Panc1 (cell line): ENCODE measurements at places on chromosomes 12 and 14. TPM values are rescaled to one million over a fixed set of nuclear protein-coding genes. Genes with fewer than 3 reads are reported as not detected.

DNA sequence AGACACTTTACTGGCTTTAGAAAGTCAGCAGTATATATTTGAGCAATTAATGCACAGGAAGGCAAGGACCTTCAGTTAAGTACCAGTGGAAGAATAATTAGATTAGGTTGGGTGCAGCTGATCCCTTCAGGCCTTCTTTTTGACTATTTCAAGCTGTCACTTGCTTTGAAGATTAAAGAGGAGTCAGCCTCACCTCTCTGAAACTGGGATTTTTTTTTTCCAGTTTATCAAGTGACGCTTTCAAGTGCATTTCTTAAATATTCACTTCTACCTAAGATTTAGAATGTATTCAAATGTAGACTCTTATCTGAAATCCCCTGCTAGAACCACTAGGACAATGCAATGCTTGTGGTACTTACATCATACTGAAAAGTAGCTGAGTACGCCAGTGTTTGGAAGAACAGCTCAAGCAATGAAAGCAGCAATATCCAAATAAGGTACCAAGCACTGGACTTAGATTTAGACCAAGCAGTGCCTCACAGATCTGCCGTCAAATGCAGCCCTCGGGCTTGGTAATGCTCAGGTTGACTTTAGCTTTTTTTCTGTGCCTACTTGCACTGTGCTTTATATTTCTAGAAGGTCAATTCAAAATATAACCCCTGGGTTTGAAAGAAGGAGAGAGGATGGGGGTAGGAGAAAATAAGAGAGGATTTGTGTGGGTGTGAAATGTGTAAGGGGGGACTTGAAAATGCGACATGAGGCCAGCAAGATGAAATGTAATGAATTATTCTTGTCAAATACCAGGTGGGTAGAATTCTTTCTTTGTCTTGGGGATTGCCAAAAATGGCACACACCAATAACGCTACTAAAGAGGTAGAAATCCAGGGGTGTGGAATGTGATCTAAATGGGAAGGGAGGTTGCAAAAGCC is 3.7 kb upstream of the FERMT2 start:
- H3K4me1 ChIP-seq = no peaks in the 10 kb centered on the region; the same call in 1 of the 2 replicates
- H3K4me3 ChIP-seq = no peak overlapping the region
- peak overlapping the region; percentile 7; the same call in 1 of the 2 replicates for H3K27ac ChIP-seq
- no peak for DNase-seq
- H3K36me3 ChIP-seq = no peaks in the 10 kb centered on the region

GRCh38 chr12:38932320-38932719 is 26.9 kb upstream of the CPNE8 start:
- H3K27me3 ChIP-seq = no peaks in the 10 kb centered on the region; the same call in 1 of the 2 replicates
- H3K36me3 ChIP-seq = no peaks in the 10 kb centered on the region

DNA sequence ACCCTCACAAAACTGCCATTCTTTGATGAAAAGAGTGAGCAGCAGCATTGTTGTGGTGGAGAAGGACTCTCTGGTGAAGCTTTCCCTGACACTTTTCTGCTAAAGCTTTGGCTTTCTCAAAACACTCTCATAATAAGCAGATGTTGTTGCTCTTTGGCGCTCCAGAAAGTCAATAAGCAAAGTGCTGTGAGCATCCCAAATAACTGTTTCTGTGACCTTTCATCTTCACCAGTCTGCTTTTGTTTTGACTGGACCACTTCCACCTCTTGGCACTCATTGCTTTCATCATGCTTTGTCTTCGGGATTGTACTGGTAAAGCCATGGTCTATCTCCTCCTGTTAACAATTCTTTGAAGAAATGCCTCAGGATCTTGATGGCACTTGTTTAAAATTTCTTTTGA is 424.7 kb upstream of the TMPO start:
- H3K36me3 ChIP-seq = no peaks in the 10 kb centered on the region
- H3K4me3 ChIP-seq = no peak overlapping the region
- H3K27ac ChIP-seq = no peak overlapping the region

The LIN7A gene
- not detected for total RNA-seq

- peak overlapping the region; percentile 98 for H3K27ac ChIP-seq
- H3K4me3 ChIP-seq = peak overlapping the region; percentile 76
- H3K36me3 ChIP-seq = peaks cover 22% of the 10 kb centered on the region
Measured at GRCh38 chr12:120200364-120200800, 529 bp downstream of the RPLP0 start.

DNA sequence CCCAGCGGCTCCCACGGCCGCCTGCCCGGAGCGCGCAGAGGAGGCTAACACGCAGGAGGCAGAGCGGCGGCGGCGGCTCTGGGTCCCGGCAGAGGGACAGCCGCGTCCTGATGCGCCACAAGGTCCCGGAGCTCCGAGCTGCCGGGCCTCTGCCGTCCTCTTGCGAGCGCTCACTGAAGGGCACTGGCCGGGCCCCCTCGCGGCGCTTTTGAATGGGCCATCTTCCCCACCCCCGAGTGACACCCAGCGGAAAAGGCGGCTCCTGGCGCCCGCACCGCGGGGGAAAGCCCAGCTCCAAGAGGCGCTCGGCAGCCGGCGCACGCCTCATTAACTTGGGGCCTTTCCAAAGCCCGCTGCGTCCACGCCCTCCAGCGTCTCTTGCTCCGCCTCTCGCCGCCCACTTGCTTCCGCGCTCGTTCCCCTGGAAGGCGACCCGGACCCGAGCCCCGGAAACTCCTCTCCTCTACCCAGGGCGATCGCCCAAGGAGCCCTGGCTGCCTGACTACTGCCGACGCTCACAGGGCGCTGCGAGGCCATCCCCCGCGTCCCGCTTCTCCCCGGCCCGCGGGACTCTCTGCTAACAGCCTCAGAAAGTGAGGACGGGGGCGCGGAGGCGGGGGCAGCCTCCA is at the start of gene PHLDA1:
Gene PHLDA1, minus strand, starts transcription at position 363 of the 629 bp plus-strand sequence.
- DNase-seq = no peak
- peaks cover 26% of the 10 kb centered on the region for H3K36me3 ChIP-seq
- H3K27me3 ChIP-seq = no peaks in the 10 kb centered on the region
- peaks cover 33% of the 10 kb centered on the region for H3K4me1 ChIP-seq

The ADCK1 gene
- total RNA-seq = 10.1 TPM

The FAM186B gene
- total RNA-seq = 0.13 TPM

The ATF7IP gene
- 25.4 TPM for total RNA-seq

DNA sequence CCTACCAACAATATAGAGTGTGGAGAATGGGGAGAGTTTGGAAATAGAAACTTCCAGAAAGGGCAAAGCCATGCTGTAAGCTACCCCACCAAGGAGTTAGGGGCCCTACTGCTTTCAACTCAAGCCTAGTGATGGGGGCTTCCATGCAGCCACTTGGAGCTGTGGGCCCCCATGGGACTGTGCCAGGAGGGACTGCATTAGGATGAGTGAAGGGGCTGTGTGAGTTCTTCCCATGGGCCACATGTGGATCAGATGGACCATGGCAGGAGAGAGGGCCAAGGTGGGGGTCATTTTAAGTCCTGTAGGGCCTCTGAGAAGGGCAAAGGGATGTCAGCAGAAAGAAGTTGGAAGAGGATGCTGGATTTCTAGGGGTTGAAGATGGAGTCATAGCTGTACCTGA is 23.1 kb upstream of the CIPC start:
- H3K4me3 ChIP-seq = no peak overlapping the region
- H3K27ac ChIP-seq = no peak overlapping the region
- DNase-seq = no peak
- H3K36me3 ChIP-seq = no peaks in the 10 kb centered on the region
- no peaks in the 10 kb centered on the region for H3K27me3 ChIP-seq

The FGF23 gene
- total RNA-seq = not detected

DNA sequence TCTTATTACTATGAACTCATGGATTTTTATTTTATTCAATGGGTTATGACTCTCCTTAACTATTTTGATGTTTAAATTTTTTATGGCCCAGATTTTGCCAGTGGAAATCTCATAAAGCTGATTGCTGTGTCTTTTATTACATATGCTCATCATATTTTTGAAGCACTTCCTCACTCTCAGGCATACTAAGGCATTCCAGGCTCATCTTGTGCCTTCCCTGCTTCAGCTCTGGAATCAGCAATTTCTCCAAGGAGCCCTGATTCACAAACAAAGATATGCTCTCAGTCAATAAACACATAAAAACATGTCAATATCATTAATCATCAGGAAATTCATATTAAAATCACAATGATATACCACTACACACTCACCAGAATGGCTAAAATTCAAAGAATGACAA is 44.9 kb upstream of the SCN8A start:
- DNase-seq = no peak
- no peak overlapping the region for H3K27ac ChIP-seq
- no peaks in the 10 kb centered on the region for H3K4me1 ChIP-seq

- H3K4me3 ChIP-seq = no peak overlapping the region
- H3K4me1 ChIP-seq = peaks cover 7% of the 10 kb centered on the region
- DNase-seq = no peak
- H3K27ac ChIP-seq = no peak overlapping the region
- H3K27me3 ChIP-seq = no peaks in the 10 kb centered on the region
Measured at GRCh38 chr14:50342221-50343078, 30.3 kb downstream of the DMAC2L start.

- H3K4me3 ChIP-seq = no peak overlapping the region
- no peak for DNase-seq
- H3K4me1 ChIP-seq = no peaks in the 10 kb centered on the region
- H3K27ac ChIP-seq = no peak overlapping the region
Measured at GRCh38 chr12:32698285-32698684, 19.2 kb downstream of the DNM1L start.

- H3K27me3 ChIP-seq = no peaks in the 10 kb centered on the region; the same call in 1 of the 2 replicates
- peak; percentile 84 for DNase-seq
- no peaks in the 10 kb centered on the region for H3K4me1 ChIP-seq
- no peak overlapping the region for H3K27ac ChIP-seq
Measured at GRCh38 chr12:115341442-115341841, 657.5 kb upstream of the TBX3 start.

The SERPINA12 gene
- not detected for total RNA-seq

DNA sequence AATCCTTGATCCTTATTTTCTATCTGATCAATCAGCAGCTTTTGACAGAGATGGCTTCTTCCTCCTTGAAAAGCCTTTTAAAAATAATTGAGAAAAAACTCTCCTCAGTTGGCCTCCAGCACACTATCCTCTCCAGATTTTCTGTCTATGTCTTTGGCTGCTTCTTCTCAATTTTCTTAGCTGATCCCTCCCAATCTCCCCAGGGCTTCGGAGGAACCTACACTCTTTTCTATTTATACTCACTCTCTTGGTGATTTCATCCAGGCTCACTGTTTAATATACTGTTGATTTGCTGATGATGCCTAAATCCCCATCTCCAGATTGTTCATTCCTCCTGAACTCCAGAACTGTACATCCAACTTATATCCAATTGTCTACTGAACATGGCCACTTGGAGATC is 54.8 kb downstream of the RDH12 start:
- no peak overlapping the region for H3K4me3 ChIP-seq
- no peaks in the 10 kb centered on the region for H3K4me1 ChIP-seq
- H3K27me3 ChIP-seq = no peaks in the 10 kb centered on the region
- H3K36me3 ChIP-seq = peaks cover 2% of the 10 kb centered on the region
- H3K27ac ChIP-seq = no peak overlapping the region

The FITM1 gene
- total RNA-seq = 0.46 TPM

The DIO3 gene
- 4.4 TPM for total RNA-seq

DNA sequence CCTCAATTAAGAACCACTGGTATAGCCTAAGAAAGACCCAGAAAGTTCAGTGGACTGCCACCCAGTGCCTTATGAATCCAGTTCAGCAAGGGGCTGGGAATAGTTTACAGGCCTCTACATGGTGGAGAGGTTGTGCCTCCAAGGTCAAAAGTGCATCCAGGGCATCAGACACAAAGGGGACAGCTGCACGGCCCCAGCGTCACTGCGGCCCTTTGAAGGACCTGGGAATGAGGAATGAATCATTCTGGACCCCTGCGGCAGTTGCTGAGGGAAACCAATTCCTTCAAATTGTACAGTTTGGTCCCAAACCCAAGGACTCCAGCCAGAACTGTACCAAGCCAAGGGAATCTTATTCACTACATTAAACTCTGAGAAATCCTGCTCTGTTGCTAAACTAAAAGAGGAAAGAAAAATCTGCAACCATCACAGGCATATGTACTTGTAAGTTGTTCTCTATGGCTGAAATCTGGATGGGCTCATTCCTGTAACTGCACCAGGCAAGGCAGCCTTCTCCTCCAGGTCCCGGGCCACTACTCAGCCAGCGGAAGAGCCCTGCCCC is 10.9 kb upstream of the NGB start:
- H3K36me3 ChIP-seq = peaks cover 7% of the 10 kb centered on the region; the same call in 1 of the 2 replicates
- H3K4me1 ChIP-seq = no peaks in the 10 kb centered on the region
- H3K27ac ChIP-seq = no peak overlapping the region

GRCh38 chr12:43105426-43105981 is 446.5 kb downstream of the ADAMTS20 start:
- no peak overlapping the region for H3K4me3 ChIP-seq
- no peaks in the 10 kb centered on the region for H3K4me1 ChIP-seq
- no peaks in the 10 kb centered on the region for H3K36me3 ChIP-seq
- DNase-seq = no peak
- H3K27me3 ChIP-seq = no peaks in the 10 kb centered on the region

DNA sequence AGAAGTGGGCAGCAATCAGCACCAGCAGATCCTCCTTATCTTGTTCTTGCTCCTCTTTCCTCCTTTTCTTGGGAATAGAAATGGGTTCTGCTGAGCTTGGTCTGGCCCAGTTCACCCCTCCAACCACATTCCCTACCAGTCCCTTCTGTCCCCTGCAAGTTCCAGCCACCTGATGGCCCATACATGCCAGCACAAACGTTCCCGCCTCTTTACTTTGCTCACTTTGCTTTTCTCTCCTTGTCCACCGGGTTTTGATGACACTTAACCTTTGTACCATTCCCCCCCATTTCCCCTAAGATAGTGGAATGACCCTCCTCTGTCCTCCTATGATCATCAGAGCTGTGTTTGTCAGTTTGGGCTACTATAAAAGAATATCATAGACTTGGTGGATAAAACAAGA is 23.4 kb upstream of the EML1 start:
- DNase-seq = no peak
- no peak overlapping the region for H3K4me3 ChIP-seq
- peaks cover 17% of the 10 kb centered on the region for H3K4me1 ChIP-seq
- H3K27me3 ChIP-seq = no peaks in the 10 kb centered on the region

DNA sequence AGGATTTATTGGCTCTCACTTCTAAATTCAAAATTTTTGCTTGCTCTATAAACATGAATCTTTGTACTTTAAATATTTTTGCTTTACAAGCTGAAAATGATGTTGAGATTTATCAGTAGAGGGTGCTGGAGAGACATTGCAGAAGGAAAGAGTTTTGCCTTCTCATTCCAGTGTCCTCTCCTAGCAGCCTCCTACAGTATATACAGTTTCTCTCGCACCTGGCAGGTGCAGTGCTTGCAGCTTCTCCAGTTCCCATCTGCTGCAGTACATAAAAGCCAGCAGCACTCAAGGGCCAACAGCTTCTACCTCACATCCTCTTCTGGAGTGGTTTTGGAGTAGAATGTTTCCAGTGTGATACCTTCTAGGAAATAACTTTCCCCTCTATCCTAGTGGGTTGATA is 601.8 kb upstream of the ATXN7L3B start:
- H3K27ac ChIP-seq = no peak overlapping the region
- H3K36me3 ChIP-seq = no peaks in the 10 kb centered on the region
- no peaks in the 10 kb centered on the region for H3K4me1 ChIP-seq
- no peak overlapping the region for H3K4me3 ChIP-seq
- H3K27me3 ChIP-seq = no peaks in the 10 kb centered on the region

- no peaks in the 10 kb centered on the region for H3K36me3 ChIP-seq
- H3K27ac ChIP-seq = no peak overlapping the region
- H3K4me3 ChIP-seq = no peak overlapping the region
- H3K27me3 ChIP-seq = no peaks in the 10 kb centered on the region
- no peak for DNase-seq
- no peaks in the 10 kb centered on the region for H3K4me1 ChIP-seq
Measured at GRCh38 chr12:33222357-33222756, 217.3 kb downstream of the SYT10 start.

The RGS6 gene
- not detected for total RNA-seq

GRCh38 chr14:37588956-37589714 is 5.9 kb downstream of the FOXA1 start:
- no peak for DNase-seq
- no peaks in the 10 kb centered on the region for H3K27me3 ChIP-seq
- H3K4me1 ChIP-seq = no peaks in the 10 kb centered on the region; the same call in 1 of the 2 replicates
- H3K36me3 ChIP-seq = no peaks in the 10 kb centered on the region
- H3K4me3 ChIP-seq = no peak overlapping the region
